Endodermal cell (in vitro differentiated cells): ENCODE measurements at places on chromosomes 5 and 9. TPM values are rescaled to one million over a fixed set of nuclear protein-coding genes. Genes with fewer than 3 reads are reported as not detected.

DNA sequence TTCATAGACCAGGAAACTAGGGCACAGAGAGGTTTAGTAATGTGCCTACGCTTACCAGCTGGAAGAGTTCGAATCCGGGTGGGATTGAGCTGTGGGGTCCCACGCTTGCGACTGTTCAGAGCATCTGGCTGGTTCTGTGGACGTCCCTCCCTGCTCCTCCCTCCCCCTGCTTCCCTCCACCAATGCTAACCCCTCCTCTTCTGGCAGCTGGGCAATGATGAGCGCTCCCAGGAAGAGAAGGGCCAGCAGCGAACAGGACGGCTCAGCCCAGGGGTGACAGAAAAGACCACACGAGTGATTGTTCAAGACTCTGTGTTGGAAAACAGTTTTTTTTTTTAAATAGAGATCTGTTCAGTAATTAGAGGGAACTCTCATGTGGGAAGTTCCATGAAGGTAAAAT is 6.9 kb downstream of the FAM163B start:
- no peak overlapping the region for H3K4me3 ChIP-seq
- no peak overlapping the region for H3K27ac ChIP-seq
- no peaks in the 10 kb centered on the region for H3K36me3 ChIP-seq
- DNase-seq: no peak

TXNDC8 gene
- total RNA-seq: not detected in 2 replicates

INSL4 gene
- total RNA-seq: not detected in 2 replicates

FABP6 gene
- 1.4 to 1.9 TPM in 2 of 3 replicates, not detected in the other for total RNA-seq

RNF208 gene
- total RNA-seq: 15.6 to 27.3 TPM (median 16.0 TPM) in 3 replicates

DNA sequence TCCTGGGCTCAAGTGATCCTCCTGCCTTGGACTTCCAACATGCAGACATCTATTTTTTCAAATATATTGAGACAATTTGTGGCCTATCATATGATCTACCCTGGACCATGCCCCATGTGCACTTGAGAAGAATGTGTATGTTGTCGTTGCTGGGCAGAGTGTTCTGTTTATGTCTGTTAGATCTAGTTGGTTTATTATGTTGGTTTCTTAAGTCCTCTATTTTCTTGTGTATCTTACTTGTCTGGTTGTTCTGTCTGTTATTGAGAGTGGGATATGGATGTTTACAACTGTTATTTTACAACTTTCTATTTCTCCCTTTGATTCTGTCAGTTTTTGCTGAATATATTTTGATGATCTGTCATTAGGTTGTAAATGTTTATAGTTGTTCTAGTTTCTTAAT is 10.2 kb upstream of the TMEM171 start:
- H3K27me3 ChIP-seq: peaks cover 4% of the 10 kb centered on the region
- H3K27ac ChIP-seq: no peak overlapping the region
- H3K4me3 ChIP-seq: no peak overlapping the region
- no peak for DNase-seq
- H3K36me3 ChIP-seq: no peaks in the 10 kb centered on the region

GRCh38 chr9:131826966-131827525 is 87.2 kb upstream of the RAPGEF1 start:
- H3K4me3 ChIP-seq: no peak overlapping the region
- H3K27me3 ChIP-seq: no peaks in the 10 kb centered on the region
- DNase-seq: no peak
- H3K36me3 ChIP-seq: no peaks in the 10 kb centered on the region
- no peaks in the 10 kb centered on the region for H3K4me1 ChIP-seq
